T-helper 2 cell treated with Interferon-gamma antibody and Interleukin-4, amounts not matched to agents 100 ng/mL and 5 ng/mL, for 36 hours (primary cell): ENCODE measurements at places on chromosomes 1 and 21. TPM values are rescaled to one million over a fixed set of nuclear protein-coding genes. Genes with fewer than 3 reads are reported as not detected.

KLHDC7A gene
- total RNA-seq: not detected in 2 replicates

TMEM61 gene
- total RNA-seq: not detected in 2 replicates

LCE1F gene
- total RNA-seq: not detected in 2 replicates

FCER1G gene
- total RNA-seq: 2.5 and 3.1 TPM in 2 replicates

VWA5B1 gene
- total RNA-seq: not detected in 2 replicates

IQGAP3 gene
- total RNA-seq: 16.1 and 16.4 TPM in 2 replicates

DYNLT4 gene
- total RNA-seq: 0.34 and 0.73 TPM in 2 replicates

SMYD3 gene
- 22.9 and 27.8 TPM in 2 replicates for total RNA-seq

KCNE2 gene
- total RNA-seq: not detected in 2 replicates

FHAD1 gene
- 0.09 TPM in 1 of 2 replicates, not detected in the other for total RNA-seq

CTSK gene
- 4.3 and 4.5 TPM in 2 replicates for total RNA-seq

SH2D1B gene
- total RNA-seq: not detected in 2 replicates

RBM11 gene
- total RNA-seq: 0.11 TPM in 1 of 2 replicates, not detected in the other

TMEM81 gene
- total RNA-seq: 2.9 and 3.5 TPM in 2 replicates

QSOX1 gene
- 28.2 and 28.6 TPM in 2 replicates for total RNA-seq

TSPEAR gene
- total RNA-seq: not detected in 2 replicates

SPATA21 gene
- total RNA-seq: 0.11 TPM in 1 of 2 replicates, not detected in the other

MMEL1 gene
- 0.95 and 1.2 TPM in 2 replicates for total RNA-seq
